ENCODE measurements at places on chromosomes 13 and 19. TPM values are rescaled to one million over a fixed set of nuclear protein-coding genes. Genes with fewer than 3 reads are reported as not detected.

The ZNF677 gene
- 57.5 TPM for total RNA-seq

The KLF1 gene
- not detected for total RNA-seq

The CD70 gene
- not detected for total RNA-seq

The C19orf38 gene
- total RNA-seq = 0.31 TPM

The CLDND2 gene
- 0.73 TPM for total RNA-seq

The GJA3 gene
- total RNA-seq = 0.04 TPM

The GPR18 gene
- not detected for total RNA-seq

DNA sequence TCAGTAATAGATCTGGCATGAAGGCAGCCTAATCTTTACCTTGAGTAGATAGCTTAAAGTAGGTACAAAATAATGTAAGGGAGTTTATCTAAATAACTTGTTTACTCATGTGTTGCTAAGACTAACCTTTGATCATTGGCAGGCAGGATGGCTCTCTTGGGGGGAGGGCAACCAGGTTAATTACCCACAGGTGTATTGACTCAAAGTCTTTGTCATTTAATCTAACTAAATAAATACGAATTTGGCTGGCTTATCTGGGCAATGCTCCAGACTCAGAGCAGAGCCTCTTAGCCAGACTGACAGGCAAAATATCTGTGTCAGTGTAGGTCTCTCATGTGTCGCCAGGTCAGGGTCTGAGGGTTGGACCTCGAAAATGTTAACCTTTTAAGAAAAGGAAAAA lies 283.4 kb upstream of the KLHL1 start:
- DNase-seq = no peak

DNA sequence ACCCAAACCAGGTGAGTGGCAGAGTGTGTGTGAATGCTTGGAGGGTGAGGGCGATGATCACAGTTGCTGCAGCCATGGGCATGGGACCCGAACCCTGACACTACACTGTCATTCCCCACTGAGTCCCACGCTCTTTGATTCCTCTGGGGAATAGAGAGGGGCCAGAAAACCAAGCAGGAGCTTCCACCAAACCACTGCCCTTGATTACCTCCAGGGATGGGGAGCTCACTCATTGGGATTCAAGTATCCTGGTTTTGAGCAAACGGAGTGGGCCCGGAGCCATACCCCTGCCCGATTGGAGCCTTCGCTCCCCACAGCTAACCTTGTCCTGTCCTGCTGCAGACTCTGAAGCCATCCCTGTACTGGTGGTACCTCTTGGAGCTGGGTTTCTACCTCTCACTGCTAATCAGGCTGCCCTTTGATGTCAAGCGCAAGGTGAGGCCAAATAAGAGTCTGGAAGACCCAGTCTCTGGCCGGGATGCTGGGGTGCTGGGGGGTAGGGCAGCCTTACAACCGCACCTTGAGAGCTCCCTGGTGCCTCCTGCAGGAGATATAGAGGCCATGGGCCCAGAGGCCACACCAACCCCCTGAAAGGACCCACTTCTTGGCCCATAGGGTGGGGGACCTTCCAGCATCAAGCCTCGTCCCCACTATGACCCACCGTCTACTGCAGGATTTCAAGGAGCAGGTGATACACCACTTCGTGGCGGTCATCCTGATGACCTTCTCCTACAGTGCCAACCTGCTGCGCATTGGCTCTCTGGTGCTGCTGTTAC lies 47.3 kb downstream of the CERS4 start:
- DNase-seq = no peak

GRCh38 chr19:33492090-33492489 lies 29.5 kb downstream of the PEPD start:
- no peak for DNase-seq

GRCh38 chr13:39051157-39051556 lies 12.9 kb downstream of the NHLRC3 start:
- DNase-seq = no peak

GRCh38 chr19:16899566-16900075 lies 10.8 kb downstream of the F2RL3 start:
- no peak for DNase-seq

- DNase-seq = no peak
Observed at GRCh38 chr13:35165205-35165604, 223.1 kb downstream of the NBEA start.

- no peak for DNase-seq
Observed at GRCh38 chr13:96481482-96481881, 391.6 kb downstream of the HS6ST3 start.

DNA sequence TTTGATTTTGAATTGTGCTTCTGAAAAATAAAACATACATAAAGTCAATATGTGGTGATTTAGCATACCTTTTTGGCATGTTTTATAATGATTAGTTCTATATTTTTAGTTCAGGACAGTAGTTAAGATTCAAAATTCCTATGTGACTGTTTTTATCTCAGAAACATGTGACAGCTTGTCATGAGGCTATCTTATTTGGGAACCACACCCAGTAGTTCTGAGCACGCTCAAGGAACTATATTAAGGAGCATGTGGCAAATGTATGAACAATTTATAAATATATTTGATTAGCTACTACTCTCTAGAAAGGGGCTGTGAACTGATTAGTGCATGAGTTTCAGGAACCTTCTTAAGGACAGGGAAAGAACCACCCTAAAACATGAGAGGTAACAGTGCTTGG lies 38.8 kb downstream of the FGF9 start:
- no peak for DNase-seq

DNA sequence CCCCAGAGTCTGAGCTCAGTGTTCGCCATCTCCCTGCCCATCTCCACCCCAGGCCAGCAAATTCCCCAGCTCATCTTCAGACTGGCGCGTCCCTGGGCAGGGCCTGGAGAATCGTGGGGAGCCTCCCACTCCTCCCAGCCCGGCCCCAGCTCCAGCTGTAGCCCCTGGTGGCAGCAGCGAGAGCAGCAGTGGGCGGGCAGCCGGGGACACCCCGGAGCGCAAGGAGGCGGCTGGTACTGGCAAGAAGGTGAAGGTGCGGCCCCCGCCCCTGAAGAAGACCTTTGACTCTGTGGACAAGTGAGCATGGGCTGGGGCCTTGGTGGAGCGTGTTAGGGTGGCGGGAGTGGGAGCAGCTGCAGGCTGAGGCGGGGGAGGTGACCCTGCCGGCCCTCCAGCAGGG lies 8.4 kb upstream of the PRR19 start:
- DNase-seq = no peak

DNA sequence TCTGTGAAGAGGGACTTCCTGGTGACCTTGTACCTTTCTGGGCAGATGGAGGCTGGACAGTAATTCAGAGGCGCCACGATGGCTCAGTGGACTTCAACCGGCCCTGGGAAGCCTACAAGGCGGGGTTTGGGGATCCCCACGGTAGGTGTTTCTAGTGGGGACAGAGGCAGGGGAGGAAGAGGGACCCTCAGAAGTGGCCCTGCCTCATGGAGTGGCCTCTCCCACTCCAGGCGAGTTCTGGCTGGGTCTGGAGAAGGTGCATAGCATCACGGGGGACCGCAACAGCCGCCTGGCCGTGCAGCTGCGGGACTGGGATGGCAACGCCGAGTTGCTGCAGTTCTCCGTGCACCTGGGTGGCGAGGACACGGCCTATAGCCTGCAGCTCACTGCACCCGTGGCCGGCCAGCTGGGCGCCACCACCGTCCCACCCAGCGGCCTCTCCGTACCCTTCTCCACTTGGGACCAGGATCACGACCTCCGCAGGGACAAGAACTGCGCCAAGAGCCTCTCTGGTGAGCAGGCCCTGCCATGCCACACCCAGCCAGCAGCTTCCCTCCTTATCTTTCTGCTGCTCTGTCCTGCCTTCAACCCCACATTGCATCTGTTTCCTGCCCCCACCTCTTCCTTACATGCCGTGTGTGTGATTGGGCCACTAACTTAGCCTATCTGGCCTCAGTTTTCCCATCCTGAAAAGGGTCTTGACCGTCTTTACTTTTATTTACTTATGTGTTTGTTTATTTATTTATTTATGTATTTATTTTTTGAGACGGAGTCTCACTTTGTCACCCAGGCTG lies 7.3 kb downstream of the ANGPTL4 start:
- DNase-seq = no peak

DNA sequence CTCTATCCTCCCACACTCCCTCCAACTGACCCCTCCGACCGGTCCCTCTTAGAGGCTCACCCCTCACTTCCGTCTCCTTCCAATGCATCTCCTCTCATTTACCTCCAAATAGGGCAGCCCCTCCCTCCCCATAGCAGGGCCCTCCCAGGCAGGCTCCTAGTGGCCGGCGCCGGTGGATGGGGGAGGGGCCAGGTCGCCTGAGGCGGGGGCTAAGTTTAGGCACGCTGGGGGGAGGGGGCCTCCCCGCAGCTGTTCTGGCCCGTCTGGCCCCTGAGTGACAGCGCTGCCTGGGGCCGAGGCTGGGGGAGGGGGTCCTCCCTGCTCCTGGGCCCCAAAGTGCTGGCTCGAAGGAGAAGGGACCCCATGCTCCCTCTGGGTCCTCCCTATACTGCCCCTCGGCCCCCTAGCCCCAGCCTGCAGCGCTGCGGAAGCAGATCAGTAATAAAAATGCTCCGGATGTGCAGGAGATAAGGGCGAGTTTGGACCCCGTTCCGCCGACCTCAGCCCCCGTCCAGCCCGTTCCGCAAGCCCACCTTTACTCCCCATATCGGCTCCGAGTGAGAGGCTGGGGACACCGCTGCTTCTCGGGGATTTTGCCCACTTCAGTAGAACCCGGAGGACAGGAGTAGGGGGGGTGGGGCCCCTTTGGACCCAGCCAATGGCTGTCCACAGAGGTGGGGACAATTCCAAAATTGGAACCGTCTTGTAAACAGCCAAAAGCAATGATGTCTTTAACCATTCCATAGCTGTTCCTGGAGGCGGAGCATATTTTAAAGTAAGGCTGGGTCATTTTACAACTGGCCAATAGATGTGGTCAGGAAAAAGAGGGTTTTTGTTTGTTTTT lies 4.0 kb downstream of the RTN2 start:
- DNase-seq = no peak

- DNase-seq = no peak
Observed at GRCh38 chr19:54268936-54269335, 11.9 kb upstream of the LILRB5 start.

DNA sequence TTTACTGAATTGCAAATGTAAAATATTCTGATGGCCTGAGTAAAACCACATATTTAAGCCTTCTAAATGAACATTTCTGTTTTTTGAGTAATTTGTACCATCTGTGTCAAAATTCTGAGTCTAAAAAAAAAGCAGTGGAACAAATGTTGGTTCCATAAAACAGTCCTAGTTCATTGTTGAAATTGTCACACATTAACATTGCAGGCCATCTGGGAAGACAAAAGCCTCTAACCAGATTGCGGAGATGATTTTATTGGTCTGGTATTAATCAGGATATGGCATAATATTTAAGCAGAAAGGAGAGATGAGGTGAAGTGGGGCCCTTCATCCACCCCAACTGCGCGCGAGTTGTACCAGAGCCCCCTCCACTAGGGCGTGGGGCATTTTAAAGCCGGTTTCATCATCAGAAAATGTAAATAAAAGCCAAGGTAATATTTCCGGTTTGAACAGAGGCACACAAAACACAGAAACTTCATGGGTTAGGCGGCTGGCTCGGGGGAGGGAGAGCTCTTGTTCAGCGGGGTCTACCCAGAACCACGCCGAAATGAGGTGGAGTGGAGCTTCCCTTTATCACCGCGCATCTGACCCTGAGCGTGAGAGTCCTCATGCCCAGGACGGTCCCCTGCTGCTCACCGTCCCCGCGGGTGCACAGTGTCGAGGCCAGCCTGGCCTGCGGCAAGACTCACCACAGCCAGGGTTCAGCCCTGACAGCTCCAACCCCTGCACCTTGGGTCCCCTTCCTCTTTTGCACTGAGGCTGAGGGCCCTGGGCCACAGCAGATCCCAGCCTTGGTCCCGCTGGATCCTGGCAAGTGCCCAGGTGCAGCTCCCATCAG lies 169.2 kb downstream of the URI1 start:
- no peak for DNase-seq

DNA sequence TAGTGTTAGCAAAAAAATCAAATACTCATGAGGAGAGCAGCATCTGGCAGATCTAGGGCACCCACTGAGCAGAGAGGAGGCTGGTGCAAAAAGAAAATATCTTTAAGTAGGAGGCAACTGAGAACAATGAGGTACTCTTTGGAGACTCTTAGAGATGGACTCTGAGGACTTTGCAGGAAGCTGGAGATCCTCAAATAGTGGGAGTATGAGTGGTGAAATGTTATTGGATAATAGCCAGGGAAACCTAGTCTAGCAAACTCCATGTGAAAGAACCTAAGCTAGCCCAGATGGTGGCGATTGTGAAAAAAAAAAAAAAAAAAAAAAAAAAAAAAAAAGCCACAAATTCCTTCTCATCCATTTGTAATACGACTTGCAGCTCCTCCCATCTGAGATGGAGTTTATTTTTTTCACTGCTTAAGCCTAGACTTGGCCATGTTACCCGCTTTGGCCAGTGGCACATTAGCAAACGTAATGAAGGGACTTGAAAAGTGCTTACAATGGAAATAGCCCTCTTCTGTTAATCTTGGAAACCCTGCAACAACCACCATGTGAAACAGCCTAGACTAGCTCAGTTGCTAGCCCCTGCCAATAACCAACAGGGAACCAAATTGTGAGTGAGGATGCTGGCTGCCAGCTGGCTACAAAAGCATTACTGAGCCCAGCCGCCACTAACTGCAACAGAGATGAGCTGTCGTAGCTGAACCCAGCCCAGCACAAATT lies 476.2 kb downstream of the KLF12 start:
- DNase-seq = no peak
